Heart right ventricle (tissue), 16 donors: ENCODE measurements at places on chromosomes 16 and 17.

DNA sequence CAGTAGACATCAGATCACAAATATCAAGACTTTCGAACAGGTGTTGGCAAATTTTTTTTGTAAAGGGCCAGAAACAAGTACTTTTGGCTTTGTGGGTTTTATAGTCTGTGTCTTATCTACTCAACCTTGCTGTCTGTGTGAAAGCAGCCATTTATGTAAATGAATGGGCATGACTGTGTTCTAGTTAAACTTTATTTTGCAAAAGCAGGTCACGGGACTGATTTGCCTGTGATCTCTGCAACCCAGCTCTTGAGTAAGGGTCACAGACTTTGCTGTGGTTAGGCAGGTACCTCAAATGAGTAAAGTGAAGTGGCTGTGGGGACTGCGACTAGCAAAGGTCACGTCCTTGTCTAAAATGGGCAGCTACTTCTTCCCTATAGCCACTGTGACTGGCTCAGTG, 136.5 kb downstream of the FTO start:
- no peak for DNase-seq

DNA sequence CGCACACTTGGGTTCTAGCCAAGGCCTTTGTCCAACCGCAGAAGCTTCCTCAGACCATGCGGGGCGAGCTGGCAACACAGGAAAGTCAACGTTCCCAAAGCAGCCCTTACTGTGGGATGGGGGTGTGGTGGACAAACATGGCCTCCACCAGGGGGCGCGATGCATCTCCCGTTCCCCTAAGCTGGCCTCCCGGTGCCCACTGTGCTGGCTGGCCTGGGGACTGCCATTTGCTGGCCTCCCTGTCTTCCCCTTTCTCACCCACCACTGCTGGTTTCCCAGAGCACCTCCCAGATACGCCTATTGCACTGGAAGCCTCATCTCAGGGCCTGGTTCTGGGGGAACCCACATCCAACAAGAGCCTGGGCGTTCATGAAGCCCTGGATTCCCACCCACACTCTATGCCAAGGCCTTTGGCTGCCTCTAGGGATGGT, 145.3 kb downstream of the IRF8 start:
- no peak for DNase-seq

DNA sequence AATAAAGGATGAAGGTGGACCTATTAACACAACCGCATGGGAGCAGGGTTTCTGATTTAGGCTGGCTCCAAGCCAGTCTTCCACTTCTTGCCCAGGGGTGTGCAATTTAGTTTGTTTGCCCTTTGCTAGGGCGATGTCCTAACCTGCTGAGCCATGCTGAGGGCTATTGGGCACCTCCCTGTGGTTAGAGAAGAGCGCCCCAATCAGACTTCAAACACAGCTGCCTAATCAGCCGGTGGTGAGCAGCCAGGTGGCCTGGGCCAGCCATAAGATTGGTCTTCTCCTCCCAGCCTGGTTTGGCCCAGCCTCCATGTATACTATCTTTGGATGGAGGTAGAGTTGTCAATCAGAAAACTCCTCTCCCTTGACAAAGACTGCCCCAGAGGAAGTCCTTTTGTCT, 15.7 kb downstream of the TMEM94 start:
- DNase-seq = no peak

GRCh38 chr16:27764869-27765675, 215.1 kb downstream of the KATNIP start:
- no peak for DNase-seq

DNA sequence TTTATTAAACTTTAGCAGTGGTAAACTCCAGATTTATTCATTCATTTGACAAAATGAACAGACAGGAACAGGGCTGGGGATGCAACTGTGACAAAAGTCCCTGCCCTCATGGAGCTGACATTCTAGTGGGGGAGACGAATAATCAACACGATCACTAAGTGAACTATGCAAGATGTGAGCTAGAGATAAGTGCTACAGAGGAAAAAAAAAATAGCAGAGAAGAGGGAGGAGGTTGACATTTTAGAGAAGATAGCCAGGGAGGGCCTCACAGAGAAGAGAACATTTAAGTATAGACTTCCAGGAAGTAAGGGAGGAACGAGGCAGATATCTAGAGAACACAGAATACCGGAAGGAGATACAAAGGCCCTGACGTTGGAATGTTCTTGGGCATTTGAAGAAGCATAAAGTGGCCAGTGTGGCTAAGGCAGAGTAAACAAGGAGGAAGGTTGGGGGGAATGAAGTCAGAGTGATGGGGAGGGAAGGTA, 17.9 kb upstream of the AP1G1 start:
- no peak for DNase-seq

- DNase-seq = no peak
These were observed 113.6 kb upstream of the WSB1 start for GRCh38 chr17:27180322-27180721.

DNA sequence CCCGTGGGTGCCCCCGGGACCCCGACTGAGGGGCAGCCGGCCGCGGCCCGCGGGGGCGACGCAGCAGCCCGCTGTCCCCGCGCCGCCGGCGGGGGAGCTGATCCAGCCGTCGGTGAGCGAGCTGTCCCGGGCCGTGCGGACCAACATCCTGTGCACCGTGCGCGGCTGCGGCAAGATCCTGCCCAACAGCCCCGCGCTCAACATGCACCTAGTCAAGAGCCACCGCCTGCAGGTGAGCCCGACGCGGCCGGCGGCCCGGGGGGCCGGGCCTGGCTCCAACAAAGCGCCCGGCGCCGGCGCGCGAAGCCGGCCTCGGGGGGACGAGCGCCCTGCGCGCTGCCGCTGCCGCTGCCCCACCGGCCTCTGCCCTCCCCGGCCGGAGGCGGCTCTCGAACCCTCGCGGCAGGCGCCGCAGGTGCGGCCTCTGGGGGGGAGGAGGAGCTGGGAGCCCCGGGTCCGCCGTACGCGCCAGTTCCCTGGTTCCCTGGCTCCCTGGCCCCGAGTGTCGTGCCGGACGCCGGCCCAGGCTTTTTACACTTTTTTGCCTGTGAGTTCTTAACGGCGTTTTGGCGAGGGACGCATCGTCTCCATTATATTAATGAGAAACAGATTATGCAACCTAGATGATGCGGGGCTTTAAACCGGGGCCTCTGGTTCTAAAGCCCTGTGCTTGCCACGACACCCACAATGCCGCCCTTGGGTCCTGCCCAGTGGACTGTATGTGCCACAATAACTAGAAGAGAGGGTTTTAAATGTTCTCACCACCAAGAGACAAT, 521 bp downstream of the ATMIN start:
- peak; percentile 12 for DNase-seq

- DNase-seq = no peak
These were observed 295.7 kb downstream of the SNX29 start for GRCh38 chr16:12272264-12272663.

- DNase-seq = no peak
These were observed 18.2 kb downstream of the IRX3 start for GRCh38 chr16:54268340-54268739.

DNA sequence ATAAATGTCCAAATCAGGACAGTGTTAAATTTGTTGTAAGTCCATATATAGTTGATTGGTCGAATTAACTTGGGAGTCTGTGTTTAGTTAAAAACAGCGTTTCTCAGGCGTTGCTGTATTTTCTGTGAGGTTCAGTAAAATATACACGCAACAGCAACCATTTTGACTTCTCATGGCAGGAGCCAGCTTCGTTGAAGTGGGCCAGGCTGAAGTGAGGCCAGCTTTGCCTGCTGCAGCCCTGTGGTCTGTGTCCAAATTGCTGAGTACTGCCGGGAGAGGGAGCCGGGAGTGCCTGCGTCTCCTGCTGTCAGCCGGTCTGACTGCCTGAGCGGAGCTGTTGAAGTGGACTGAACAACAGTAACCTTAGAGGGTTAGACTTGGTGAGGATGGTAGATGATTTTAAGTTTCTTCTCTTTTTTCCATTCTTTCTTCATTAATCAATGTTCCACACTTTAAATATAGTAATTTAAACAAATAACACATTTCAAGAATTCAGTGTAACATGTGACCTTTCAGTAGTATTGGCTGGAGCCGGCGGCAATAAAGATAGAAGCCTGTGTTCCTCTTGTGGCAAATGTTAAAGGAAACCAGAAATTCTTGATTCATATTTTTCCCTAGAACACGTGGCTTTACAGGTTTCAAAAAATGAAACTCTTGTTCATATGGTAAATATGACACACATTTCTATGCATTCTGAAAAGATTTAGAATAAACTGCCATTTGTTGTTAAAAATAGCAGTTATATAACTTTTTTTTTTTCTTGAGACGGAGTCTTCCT, 37.0 kb upstream of the ZNF750 start:
- peak; percentile 82 for DNase-seq

DNA sequence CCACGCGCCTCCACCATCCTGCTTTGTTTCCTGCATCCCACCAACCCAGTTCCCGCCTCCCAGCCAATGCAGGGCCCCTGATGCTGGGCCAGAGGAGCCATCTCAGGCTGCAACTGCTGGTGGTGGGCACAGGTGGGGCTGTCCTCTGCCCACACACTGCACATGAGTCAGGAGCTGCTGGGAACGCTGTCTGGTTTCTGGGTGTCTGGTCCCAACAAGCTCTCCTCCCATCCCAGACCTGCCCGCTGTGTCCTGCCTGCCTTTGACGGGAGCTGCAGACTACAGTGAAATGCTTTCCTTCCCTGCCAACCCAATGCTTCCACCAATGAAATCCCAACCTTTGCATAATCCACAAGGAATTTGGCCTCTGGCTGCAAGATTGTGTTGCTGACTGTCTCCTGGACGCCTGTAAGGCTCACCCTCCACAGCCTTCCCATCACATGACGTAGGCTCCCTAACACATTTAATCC, 98.9 kb downstream of the N4BP1 start:
- no peak for DNase-seq

GRCh38 chr17:34287875-34288274, 2.3 kb downstream of the CCL11 start:
- DNase-seq = no peak

DNA sequence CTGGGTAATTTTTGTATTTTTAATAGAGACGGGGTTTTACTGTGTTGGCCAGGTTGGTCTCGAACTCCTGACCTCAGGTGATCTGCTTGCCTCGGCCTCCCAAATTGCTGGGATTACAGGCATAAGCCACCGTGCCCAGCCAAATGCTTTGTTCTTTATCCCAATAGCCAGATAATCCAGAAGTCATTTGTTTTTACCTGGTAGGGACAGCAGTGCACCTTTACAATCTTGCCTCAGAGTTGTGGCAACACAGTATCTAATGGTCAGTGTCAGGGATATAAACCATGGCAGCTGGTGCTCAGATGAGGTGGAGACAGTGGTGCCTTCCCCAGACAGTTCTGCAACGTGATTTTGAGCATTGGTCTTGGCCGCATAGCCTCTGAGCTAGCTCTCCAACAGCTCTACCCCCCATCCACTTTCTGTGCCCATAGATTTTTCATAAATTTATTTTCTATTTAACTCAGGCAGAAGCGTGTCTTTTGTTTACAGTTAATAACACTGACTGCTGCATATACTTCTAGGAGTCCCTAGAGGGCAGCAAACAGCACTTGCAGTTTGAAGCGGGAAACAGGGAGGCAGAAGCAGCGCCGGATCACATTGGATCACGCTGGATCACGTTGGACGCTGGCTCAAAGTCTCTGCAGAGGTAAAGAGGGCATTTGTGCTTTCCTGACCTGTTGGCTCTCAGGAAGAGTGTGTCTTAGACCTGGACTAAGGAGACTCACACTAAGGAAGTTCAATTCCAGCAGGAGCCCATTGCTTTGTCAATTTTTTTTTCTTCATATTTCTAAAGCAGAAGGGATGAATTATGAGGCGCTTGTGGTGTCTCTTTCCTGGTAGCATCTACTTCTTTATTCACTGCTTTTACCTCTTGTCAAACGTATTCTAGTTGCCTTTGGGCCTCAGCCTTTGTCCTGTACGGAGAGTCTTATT, 5.1 kb upstream of the GGT6 start:
- no peak for DNase-seq

GRCh38 chr16:75024182-75024581, 25.4 kb downstream of the ZNRF1 start:
- no peak for DNase-seq

GRCh38 chr17:16273499-16273898, 56.5 kb downstream of the PIGL start:
- no peak for DNase-seq

DNA sequence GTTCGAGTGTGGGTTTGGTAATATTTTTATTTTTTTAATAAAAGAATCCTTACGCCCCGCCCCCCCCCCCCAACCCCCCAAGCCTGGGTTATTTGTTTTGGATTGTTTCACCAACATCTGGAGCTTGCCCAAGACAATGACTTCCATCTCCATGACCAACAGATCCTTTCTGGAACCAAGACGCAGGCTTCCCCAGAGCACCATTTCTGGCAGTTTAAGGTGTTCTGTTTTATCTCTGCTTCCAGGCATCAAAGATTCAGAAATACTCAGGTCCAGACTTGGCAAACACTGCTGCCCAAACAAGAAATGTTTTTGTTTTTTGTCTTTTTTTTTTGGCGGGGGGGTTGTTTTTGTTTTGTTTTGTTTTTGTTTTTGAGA, 56.1 kb downstream of the PLXDC1 start:
- DNase-seq = peak; percentile 48

GRCh38 chr17:55157165-55157564, 107.6 kb upstream of the HLF start:
- no peak for DNase-seq

- no peak for DNase-seq
These were observed 1.8 kb upstream of the MYADML2 start for GRCh38 chr17:81948635-81949378.

DNA sequence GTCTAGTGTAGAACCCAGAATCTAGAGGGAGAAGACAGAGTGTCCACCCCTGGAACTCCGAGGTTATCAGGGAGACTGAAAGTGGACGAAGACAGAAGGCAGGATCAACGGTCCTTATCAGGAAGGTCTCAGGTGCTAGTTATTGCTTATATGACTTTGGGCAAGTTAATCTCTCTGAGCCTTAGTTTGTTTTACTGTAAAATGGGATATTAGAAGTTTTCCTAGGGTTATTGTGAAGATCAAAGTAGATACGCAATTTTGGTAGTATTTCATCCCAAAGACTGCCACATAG, 1.2 kb downstream of the RNF167 start:
- DNase-seq = no peak

DNA sequence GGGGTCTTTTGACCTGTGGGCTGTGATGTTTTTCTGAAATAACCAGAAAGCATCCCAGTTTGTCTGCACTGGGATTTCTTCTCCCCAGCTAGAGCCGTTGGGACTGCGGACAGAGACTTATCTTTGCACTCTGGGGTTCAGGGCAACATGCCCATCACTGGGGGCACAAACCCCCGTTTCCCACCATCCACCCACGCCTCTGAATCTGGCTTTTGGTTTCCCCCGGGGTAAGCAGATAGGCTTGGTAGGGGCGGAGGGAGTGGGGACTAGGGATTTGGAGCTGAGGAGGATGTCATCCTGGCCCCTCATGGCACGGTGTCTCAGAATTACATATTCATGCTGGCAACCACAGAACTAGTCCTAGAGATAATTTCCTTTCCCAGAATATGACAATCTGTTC, 68.6 kb downstream of the CCDC182 start:
- DNase-seq = no peak
